H4 (cell line): ENCODE measurements at places on chromosomes 7 and 10. TPM values are rescaled to one million over a fixed set of nuclear protein-coding genes. Genes with fewer than 3 reads are reported as not detected.

The GATAD1 gene
- 25.8 and 25.9 TPM in 2 replicates for total RNA-seq

The ITPRID1 gene
- total RNA-seq, result 0.39 TPM in 1 of 2 replicates, not detected in the other

The PON1 gene
- total RNA-seq, result not detected in 2 replicates

The MNX1 gene
- total RNA-seq, result 0.21 and 0.29 TPM in 2 replicates

The TAS2R5 gene
- total RNA-seq, result not detected in 2 replicates

The OR2A5 gene
- total RNA-seq, result not detected in 2 replicates

The TSPAN14 gene
- 16.2 and 16.4 TPM in 2 replicates for total RNA-seq

The PAX4 gene
- not detected in 2 replicates for total RNA-seq

The NEURL1 gene
- 0.10 and 0.72 TPM in 2 replicates for total RNA-seq

The NRP1 gene
- total RNA-seq, result 34.9 and 39.6 TPM in 2 replicates

The NKX2-3 gene
- not detected in 2 replicates for total RNA-seq

The RNLS gene
- 0.18 and 0.35 TPM in 2 replicates for total RNA-seq

The LRRC18 gene
- total RNA-seq, result 0.06 TPM in 1 of 2 replicates, not detected in the other

DNA sequence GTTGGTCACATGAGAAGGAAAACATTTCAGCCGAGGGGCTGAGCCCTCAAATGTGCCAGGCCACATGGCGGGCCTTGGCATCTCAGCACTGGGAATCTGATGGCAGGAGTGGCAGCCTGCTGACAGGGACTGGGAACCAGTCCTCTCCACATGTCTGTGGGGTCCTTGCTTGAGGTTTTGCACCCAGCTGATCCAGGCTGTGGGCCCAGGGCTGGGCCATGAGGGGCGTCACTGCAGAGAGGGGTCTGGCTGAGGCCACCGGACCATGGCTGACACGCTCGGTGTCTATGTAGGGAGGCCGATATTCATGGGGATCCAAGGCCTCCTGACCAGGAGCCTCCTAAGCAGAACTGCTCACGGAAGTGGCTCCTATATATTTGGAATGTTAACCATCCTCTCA lies 31.0 kb upstream of the PWWP2B start:
- DNase-seq, result no peak

DNA sequence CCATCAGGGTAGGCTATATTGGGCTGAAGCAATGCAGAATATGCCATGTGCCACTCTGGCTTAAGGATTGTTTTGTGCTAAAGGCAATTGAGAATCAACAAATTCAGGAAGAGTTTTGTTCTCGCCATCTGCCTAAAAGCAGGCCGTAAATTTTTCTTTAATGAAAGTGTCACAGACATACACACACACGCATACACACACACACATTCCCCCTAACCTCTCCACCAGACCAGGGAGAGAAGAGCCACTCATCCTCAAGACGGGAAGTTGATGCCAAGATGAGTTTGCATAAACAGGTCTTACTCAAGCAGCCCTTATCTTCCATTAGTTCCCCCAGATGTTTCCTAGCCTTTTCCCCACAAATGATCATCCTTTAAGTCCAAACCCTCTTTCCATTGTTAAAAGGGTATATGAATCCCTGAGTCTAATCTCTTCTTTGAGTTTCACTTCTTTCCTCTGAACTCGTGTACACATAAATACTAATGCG lies 59.6 kb upstream of the TRIM24 start:
- DNase-seq, result no peak

DNA sequence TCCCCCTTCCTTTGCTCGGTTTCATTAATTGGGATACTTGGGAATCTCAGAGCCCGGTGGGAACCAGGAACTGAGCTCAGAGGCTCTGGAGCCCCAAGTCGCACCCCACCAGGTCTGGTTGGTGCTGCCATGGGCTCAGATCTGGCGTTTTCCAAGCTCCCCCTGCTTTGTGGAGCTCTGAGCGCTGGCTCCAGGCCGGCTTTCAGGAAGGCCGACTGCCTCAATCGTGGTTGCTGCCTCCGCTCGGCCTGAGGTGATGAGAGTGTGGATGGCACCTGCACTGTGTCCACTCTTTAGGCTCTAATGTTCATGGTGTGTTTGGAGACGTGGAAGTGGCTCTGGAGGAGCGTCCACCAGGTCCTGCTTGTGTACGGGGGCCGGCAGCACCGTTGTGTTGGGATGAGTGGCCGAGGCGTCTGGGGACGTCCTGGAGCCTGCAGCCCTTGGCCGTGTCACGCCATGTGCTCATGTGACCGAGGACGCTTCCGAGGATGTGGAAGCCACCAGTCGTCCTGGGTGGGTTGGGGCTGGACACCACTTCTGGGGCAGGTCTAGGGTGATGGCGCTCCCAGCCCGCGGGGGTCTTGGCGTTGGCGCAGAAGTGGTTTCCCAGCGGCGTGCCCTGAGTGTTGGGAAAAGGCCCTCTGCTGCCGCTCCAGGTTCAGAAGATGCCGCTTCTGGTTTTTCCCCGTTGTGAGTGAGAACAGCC lies 8.2 kb downstream of the INPP5A start:
- no peak for DNase-seq

DNA sequence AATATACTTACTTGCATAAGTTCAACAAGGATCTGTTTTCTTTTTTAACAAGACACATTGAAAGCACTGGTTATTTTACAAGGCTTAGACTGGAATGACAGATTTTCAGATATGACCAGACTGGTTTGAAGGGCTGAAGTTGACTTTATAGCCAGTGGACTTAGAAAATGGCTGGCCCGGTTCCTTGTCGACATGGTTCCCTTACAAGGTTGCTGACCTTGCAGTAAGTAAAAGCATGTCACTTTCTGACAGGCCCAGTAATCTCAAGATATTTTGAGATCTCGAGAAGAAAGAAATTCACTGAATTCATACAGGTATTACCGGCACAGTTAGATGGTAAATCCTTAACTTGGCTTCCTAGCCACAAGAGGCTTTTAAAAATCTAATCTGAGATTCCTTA lies 136.5 kb downstream of the COBL start:
- DNase-seq, result no peak

DNA sequence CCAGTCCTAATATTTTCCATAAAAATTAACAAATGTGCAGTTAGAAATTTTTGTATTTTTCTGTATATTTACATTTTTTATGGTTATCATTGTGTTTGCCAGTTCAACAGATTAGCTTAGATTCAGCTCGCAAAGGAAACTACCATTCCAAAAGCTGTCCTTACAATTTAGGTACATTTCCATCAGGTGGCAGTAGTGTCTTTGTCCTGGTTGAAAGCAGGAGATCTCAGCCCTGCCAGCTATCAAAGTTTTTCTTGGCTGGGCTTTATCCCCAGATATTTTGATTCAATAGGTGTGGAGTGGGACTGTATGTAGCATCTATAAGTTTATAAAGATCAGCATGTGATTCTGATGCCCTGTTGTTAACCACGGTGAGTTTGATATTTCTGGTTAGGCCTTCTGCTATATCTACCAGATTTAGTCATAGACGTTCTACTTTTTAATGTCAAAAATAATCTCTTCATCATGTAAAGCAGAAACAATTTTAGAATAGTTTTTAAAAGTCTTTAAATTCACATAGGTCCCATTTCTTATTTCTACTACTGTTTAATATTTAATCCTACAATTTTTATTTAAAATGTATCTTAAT lies 15.5 kb upstream of the ICA1 start:
- DNase-seq, result peak; percentile 61

- DNase-seq, result no peak
Observed at GRCh38 chr7:70612811-70613210, 519.1 kb upstream of the GALNT17 start.

- peak; percentile 82 for DNase-seq
Observed at GRCh38 chr7:66016131-66016461, 34.1 kb upstream of the GUSB start.

- DNase-seq, result no peak
Observed at GRCh38 chr10:68121020-68121743, 11.9 kb downstream of the MYPN start.

DNA sequence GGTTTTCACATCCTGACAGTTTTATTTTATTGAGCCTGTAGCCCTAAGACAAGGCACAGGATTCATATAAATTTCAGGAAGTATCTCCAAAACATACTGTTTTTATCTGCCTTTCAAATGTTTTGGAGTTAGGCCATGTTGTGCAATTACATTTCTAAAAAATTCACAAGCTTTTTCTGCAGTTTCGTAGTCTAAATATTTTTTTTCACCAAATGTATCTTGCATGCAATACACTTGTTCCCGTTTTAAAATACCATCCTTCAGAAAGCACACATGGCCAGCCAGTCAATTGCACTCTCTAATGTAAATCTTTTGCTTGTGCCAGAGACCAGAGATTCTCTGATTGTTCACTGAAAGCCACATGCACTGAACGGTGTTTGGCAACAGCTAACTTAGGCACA lies 161.5 kb upstream of the PRKCQ start:
- DNase-seq, result no peak

DNA sequence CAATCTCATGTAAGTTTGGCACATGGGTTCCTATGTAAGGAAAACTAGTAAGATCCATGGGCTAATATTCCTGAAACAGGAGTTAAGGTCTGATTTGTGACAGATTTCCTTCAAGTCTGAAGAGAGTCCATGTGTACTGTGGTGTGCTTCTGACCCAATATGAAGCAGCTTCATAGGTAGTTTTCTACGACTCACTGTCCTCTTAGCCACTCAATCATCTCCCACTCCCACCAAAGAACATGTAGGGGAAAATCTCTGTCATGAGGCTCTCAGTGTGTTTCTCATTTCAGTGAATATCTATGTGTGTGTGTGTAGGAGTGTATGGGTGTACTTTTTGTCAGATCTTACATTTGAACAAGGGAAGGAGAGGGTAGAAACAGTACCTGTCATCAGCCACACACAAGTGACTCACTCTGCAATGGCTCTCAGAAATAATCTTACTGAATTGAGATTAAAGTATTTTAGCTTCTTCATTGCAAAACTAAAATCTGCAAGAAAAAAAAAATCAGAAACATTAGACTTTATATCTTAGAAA lies 31.1 kb downstream of the RELN start:
- no peak for DNase-seq

GRCh38 chr10:4434516-4435071 lies 391.4 kb upstream of the AKR1E2 start:
- DNase-seq, result no peak

GRCh38 chr7:47253650-47254080 lies 328.2 kb downstream of the TNS3 start:
- peak; percentile 73 for DNase-seq

DNA sequence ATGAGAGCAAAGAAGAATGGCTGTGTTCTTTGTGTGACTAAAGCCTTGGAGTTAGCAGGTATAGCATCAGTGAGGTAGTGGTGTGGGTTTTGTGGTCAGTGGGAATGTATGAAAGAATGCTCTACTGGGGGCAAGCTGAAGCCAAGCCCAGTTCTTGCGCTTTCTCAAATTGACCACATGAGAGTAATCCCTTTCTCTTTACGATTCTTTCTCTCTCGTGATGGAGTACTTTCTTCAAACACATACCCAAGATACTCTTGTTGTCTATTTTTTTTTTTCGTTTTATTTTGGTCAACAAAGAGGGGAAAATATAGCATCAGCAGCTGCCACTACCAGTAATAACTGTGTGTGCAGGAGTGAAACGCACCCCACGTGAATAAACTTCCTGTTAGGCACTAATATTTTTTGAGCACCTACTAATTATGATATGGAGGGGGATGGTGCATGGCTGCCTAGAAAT lies 8.4 kb upstream of the PANK1 start:
- peak; percentile 75 for DNase-seq

- no peak for DNase-seq
Observed at GRCh38 chr7:5420067-5420880, 3.4 kb downstream of the TNRC18 start.

DNA sequence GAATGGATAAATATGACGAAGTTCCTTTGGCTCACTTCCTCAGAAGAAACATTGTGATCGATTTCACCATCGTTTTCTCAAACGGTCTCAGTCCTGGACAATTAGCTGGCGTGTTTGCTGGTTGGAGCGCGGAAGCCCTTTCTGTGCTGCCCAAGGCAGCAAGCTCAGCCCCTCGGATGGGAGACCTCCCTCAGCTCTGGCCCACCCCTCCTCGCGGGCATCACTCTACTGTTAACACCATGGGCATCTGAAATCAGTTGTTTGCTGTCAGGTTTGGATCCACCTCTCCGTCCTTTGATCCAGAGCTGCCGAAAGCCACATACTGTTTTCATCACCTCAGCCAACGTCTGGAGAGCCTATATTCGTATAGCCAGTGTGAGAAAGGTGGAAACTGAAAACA lies 68.2 kb downstream of the C10orf143 start:
- DNase-seq, result no peak

- DNase-seq, result no peak
Observed at GRCh38 chr7:34219153-34219718, 313.9 kb downstream of the BMPER start.

DNA sequence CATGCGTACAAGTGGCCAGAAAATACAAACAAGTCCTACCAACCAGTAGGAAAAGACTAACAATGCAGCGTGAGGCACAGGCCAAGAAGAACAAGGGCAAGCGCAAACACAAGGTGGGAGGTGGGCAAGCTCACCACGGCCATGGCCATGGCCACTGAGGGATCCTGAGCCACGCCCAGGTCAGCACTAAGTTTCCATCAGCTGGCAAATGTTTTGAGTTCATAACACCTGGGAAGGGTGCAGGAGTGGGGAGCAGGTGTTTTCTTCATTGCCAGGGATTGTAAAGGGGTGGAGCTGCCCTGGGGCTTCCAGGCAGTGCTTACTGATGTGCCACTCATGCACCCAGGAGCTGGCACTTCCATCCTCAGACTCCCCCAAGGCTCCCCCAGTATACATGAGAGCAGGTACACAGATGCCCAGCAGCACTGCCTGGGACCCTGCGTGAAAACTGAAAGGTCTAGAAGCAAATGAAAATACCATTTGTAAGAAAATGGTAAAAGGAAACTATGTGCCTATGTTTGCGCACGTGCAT lies 139.2 kb upstream of the RET start:
- no peak for DNase-seq
